ENCODE measurements at places on chromosomes 6 and 20. TPM values are rescaled to one million over a fixed set of nuclear protein-coding genes. Genes with fewer than 3 reads are reported as not detected.

Gene ME1
- total RNA-seq: 0.88 TPM

Gene MAS1
- total RNA-seq: not detected

- DNase-seq: no peak
Observed at GRCh38 chr6:106279179-106279578, 46.4 kb downstream of the ATG5 start.

Gene TXLNB
- 0.69 TPM for total RNA-seq

- peak; percentile 41 for DNase-seq
Observed at GRCh38 chr20:25195962-25196785, 662 bp downstream of the ENTPD6 start.

Gene PAK5
- total RNA-seq: not detected

DNA sequence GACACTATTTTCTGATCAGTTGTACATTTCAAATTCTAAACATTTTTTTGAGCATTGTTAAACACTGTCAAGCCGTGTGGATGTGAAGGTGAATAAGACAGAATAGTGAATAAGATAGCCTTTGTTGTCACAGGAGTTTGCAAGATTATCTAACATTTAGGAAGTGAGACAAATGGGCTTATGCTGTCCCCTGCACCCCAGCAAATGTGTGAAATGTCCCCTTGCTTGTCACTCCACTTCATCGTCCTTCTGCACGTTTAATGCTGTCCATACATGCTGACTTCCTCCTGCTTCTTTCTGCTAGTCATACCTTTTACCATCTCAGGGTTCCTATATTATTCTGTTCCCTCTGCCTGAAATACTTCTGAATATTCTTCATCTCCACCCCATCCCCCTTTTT lies 62.6 kb downstream of the CBFA2T2 start:
- DNase-seq: no peak

Gene IL22RA2
- not detected for total RNA-seq

Gene HLA-DOB
- 3.1 TPM for total RNA-seq

DNA sequence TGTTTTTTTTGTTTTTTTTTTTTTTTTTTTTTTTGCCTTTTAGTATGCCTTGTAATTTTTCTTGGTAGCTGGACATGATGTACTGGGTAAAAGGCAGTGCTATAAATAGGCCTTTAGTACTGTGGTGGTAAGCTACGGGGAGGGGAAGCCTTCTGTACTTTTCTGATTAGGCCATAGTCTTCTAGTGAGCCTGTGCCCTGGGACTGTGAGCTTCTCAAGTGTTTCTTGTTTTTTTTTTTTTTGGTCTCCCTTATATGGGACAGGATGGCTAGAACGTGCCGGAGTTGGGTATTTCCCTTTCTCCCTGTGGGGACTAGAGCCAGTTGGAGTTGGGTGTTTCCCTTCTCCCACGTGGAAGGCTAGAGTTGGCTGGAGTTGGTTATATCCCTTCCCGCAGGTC lies 59.4 kb upstream of the PRELID3B start:
- DNase-seq: no peak

DNA sequence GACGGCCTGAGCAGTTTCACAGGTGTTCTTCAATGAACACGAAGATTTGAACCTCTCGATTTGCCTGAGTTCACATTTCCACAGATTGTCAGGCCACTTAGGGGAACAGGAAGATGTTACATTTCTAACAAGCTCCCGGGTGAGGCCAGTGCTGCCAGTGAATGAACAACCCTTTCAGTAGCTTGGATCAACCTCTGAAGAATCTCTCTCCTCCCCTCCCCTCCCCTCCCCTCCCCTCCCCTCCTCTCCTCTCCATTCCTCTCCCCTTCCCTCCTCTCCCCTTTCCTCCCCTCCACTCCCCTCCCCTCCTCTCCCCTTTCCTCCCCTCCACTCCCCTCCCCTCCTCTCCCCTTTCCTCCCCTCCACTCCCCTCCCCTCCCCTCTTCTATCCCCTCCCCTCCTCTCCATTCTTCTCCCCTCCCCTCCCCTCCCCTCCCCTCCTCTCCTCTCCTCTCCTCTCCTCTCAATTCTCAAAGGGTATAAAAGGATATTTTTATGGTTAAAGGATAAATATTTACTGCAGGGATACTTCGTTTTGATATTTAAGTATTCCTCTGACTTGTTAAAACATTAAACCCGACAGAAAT lies 114.1 kb upstream of the INSM1 start:
- DNase-seq: no peak

- no peak for DNase-seq
Observed at GRCh38 chr6:139529420-139529819, 155.0 kb upstream of the CITED2 start.

DNA sequence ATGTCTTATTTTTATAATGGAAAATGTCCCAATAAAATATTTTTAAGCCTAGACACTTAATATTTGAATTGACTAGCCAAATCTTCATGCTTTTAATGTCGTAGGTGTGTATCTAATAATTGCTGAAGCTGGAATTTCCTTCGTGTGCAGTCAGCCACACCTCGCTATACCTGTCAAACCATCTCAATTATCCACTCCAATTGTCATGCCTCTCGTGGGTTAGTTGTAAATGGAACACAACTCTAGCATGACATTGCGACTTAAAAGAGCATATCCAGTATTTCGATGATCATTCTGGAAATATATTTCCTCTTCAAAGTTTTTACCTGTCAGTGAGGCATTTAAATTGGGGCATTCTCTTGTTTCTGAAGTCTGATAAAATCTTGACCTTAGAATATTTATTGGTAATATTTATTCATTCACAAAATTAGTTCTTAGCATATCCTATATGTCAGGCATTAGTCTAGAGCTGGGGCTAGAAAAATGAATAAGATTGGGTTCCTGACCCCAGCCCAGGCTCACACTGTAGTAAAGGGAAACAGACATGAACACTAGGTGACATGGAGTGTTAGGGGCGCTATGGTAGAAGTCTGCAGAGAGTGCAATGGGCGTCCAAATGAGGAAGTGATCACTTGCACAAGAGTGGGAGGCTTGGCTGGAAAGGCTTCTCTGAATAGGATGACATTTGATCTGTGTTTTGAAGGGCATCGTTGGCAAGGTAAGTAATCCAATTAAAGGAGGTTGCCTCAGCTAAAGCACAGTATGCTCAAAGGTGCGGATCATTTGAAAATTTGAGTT lies 11.0 kb upstream of the CFAP206 start:
- DNase-seq: no peak

- no peak for DNase-seq
Observed at GRCh38 chr6:29791786-29792122, 35.9 kb upstream of the HLA-G start.

GRCh38 chr20:40488401-40488800 lies 200.6 kb downstream of the MAFB start:
- no peak for DNase-seq

- DNase-seq: no peak
Observed at GRCh38 chr20:13552061-13552460, 86.7 kb downstream of the TASP1 start.

Gene OPRM1
- not detected for total RNA-seq

DNA sequence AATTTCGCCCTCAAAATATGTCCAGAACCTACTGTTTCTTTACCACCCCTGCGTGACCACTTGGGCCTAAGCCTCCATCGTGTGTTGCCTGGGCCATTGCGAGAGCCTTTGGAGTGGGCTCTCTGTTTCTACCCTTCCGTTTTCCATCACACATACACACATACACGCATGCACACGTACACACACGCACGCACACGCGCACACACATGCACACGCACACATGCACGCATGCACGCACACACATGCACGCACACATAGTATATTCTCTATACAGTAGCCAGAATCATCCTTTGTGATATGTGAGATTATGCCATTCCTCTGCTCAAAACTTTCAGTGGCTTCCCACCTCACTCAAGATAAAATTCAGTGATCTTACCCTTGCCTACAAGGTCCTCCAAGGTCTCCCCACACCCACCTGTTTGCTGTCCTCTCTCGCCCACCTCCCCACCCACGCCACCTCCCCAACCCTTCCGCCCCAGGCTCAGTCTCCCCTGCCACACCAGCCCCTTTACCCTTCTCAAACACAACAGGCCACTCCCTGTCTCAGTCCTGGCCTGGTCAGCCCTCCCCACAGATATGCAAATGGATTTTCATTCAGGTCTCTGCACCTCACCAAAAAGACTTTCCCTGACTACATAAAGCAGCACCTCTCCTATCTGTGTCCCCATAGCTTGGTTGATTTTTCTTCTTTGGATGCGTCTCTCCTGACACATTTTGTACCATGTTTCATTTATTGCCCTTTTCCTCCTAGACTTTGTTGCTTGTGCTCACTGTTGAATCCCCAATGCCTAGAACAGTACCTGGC lies 559.6 kb downstream of the CD83 start:
- no peak for DNase-seq

Gene NKX2-4
- total RNA-seq: not detected

- DNase-seq: no peak
Observed at GRCh38 chr20:7989379-7989778, 30.2 kb downstream of the TMX4 start.

GRCh38 chr6:138944412-138944811 lies 43.6 kb downstream of the REPS1 start:
- DNase-seq: no peak

Gene FAM162B
- not detected for total RNA-seq

DNA sequence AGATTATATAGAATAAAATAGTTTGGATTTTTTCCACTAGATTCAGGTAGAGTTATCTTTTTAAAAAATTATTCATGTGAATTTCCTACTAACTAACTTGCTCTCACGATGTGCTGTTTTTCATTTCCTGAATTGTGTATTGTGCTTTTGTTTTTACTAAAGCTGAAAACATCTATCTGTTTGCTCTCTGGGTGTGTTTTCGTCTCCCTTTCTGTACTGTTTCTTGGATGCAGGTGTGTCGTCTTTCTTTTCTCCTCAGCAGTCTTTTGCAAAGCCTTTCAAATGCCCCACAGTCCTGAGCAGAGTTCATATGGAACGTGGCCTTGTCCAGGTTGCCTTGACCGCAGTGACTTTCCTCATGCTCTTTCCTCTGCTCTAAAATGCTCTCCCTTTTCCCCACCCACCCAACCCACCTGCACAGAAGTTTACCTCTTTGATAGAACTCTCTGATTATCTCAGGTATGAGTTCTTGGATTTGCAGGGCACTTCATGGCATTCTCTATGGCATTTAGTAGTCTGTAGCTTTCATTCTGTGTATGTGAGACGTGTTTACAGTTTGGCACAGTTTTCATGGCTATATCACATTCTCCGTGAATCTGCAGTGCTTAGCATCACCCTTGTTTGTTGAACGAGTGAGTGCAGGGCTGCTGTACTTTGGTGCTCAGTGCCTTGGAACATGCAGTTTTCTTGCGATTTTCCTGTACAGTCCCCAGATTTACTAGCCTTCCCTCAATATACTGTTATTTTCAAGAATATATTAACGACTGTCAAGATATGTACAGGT lies 77.1 kb downstream of the FARS2 start:
- DNase-seq: no peak

Gene NR2E1
- not detected for total RNA-seq

Gene SNAP25
- total RNA-seq: not detected

DNA sequence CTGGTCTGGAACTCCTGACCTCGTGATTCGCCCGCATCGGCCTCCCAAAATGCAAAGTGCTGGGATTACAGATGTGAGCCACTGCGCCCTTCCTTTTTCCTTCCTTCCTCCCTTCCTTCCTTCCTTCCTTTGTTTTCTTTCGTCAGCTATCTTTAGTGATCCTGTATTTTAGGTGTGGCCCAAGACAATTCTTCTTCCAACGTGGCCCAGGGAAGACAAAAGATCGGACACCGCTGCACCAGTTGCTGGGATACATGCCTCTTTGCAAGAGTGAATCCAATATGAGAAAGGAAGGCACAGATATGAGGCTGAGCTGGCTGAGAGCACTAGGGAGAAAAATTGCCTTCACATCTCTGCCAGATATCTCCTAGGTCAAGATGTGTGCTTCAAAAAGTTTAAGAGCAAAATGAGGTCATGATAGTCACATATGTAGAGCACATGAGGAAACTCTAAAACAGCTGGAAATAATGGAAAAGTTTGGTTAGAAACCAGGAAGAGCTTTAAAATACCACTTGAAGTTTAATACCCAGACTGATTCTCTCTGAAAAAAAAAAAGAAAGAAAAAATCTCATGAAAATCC lies 41.8 kb downstream of the OR2B2 start:
- no peak for DNase-seq

- DNase-seq: no peak
Observed at GRCh38 chr20:45816951-45817350, 4.5 kb downstream of the UBE2C start.

GRCh38 chr6:168496997-168497331 lies 56.0 kb downstream of the SMOC2 start:
- DNase-seq: no peak

Gene KCNB1
- total RNA-seq: not detected

DNA sequence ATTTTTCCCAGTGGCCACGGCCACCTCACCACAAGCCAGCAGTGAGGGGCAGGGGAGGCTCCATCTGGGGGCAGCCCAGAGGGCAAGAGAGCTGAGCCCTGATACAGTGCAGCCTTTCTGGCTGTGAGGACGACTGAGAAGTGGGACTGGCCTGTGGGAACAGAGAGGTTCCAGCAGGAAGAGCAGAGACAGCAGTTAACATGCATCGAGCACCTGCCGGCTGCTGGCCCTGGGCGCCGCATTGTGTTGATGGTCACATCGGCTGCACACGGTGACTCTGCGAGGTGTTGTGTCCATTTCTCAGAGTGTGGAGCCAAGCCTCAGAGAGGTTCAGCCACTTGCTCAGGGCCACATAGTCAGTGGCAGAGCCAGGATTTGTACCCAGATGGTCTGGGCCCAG lies 9.8 kb downstream of the FOXS1 start:
- DNase-seq: no peak

Gene MYH7B
- 0.55 TPM for total RNA-seq

DNA sequence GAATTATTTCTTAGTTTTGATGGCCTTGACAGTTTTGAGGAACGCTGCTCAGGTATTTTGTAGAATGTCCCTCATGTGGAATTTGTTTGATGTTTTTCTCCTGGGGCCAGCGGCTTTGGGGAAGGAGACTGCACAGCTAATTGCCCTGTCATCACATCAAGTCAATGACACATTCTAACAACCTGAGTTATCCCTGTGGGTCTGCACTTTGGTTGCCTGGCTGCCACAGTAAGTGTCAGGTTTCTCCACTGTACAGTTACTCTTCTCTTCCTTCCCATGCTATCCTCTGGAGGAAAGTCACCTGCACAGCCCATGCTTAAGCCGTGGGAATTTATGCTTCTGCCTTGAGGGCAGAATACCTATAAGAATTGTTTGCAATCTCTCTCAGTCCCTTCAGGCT lies 1.4 kb upstream of the TREML4 start:
- no peak for DNase-seq

- no peak for DNase-seq
Observed at GRCh38 chr6:34174846-34175399, 29.0 kb upstream of the GRM4 start.

GRCh38 chr6:4004249-4004648 lies 74.7 kb downstream of the FAM217A start:
- no peak for DNase-seq

DNA sequence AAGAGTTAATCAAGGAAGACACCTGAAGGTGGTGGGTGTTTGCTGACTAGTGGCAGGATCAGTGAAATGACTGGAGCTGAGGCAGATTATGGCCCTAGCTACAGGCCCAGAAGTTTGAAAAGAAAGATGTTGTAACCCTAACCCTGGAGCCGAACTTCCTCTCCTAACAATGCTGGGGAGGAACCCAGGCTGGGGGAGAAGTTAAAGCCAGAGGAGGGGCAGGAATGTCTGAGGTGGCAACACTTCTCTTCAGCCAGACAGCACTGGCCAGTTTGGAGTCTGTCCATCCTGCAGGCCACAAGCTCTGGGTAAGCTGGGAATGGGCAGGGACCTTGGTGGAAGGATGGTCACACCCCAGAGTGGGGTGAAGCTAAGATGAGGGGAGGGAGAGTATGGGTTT lies at the start of gene LST1:
LST1 (plus strand) TSS at position 270 of the 400 bp plus-strand sequence. CDS start 1,023 bp downstream, outside the sequence.
- DNase-seq: no peak

- no peak for DNase-seq
Observed at GRCh38 chr6:130034378-130035146, 16.2 kb downstream of the L3MBTL3 start.

Gene CDH26
- 2.5 TPM for total RNA-seq
